Stimulated activated CD4-positive, alpha-beta T cell treated with anti-CD3 and anti-CD28 coated beads, Interleukin-12 subunit alpha, Interleukin-12 subunit beta, amount 100 ng/mL, for 4 hours (primary cell): ENCODE measurements at places on chromosomes 13 and 19.

DNA sequence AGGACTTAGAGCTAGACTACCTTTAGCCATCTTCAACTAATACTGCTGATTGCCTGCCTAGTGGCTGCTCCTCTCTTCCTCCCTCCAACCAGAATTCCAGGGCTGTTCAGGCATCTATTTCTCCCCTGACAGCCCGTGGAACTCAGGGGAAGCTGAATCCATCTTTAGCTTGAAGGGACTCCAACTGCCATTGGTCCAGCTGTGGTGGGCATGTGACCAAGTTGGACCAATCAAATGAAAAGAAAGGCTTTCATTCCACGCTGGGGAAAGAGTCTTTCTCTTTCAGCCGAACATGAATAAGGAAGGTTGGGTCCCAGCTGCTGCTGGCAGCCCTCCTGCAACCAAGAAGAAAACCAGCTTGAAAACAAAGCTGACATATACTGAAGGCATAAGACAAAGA lies 168.5 kb upstream of the OBI1 start:
- DNase-seq, result no peak

DNA sequence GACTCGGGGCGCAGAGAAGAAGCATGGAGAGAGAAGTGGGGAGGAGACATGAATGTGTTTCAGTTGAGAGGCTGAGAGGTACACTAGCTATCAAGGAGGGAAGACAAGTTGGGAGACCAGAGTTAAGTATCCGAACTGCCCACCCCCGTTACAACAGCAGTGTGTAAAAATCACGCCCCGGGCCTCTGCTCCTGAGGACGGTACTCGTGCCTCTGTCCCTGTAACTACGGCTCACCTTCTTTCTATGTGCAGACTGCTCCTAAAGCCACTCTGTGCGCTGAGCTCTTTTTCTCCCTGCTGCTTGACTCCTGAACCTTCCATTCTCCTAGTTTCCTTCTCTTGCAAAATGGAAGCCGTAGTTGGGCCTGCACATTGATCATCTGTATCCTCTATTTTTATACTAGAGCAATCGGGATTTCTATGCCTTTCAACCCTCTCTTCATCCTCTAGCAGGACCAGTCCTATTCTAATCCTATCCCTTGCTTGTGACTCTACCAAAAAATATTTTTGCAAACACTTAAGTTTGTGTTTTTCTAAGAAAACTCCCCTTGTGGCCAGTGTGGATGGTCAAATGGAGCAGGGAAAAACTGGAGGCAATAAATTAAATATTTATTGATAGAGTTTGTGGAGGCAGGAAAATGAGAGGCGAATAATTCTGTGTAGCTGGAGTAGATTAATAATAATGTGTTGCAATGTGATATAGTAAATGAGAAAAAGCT lies 569 bp downstream of the POLR1D start:
- DNase-seq, result no peak

- no peak for DNase-seq
These were observed 9.5 kb downstream of the IL17D start for GRCh38 chr13:20713014-20713376.

- DNase-seq, result no peak
These were observed 237.0 kb downstream of the LACC1 start for GRCh38 chr13:44116562-44117332.

GRCh38 chr19:2722541-2723344 lies 1.6 kb upstream of the DIRAS1 start:
- DNase-seq, result no peak

DNA sequence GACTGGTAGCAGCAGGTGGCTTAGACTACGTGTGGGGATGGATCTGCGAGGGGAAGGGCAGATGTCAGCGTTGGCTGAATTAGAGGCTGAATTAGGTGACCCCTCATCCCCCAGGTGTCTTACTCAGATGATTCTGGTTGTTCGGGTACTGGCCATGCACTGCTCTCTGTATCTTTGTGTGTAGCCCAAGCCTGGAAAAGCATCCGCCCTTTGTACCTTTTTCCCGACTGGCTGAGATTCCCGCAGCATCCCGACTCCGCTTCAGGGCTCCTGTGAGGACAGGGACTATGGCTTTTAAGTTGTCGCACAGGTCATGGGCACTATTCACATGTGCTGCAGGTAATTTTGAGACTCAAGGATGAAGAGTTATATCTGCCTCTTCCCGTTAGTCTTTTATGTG lies 7.2 kb downstream of the TFDP1 start:
- no peak for DNase-seq

DNA sequence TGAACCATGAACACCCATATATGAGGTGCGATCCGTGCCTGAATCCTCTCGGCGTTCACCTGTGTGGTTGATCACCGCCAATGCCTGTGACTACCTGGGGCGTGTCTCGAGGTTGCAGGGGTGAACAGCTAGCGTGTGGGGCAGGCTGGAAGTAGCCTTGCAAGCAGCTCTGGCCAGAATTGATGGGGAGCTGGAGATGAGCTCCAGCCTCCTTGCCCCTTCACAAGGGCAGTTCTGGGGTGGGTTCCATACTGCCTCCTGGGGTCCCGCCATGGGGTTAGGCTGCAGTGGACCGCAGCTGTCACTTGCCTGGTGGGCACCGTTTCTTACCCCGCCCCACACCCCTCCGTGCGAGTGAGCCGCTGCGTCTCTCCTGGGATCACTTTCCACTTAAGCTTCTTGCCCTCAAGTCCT lies 154.5 kb upstream of the SOX1 start:
- DNase-seq, result no peak

DNA sequence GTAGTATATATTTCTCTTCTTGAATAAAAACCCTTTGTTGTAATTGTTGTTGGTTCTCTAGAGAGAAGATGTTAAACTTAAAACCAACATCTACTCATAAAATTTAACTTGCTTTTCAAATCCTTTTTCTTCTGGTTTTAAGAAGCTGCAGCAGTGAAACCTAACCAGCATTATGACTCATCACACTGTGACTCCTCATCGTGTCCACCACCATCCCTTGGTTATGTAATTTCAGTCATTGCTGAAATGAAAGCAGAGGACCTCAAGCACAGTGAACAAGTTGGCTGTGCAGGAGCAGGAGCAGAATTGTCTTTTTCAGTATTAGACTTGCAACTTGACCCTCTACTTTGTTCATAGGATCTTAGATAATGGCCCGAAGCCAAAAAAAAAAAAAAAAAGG lies 64.9 kb upstream of the HTR2A start:
- DNase-seq, result no peak

GRCh38 chr13:27022571-27023311 lies 148.9 kb downstream of the USP12 start:
- DNase-seq, result no peak

DNA sequence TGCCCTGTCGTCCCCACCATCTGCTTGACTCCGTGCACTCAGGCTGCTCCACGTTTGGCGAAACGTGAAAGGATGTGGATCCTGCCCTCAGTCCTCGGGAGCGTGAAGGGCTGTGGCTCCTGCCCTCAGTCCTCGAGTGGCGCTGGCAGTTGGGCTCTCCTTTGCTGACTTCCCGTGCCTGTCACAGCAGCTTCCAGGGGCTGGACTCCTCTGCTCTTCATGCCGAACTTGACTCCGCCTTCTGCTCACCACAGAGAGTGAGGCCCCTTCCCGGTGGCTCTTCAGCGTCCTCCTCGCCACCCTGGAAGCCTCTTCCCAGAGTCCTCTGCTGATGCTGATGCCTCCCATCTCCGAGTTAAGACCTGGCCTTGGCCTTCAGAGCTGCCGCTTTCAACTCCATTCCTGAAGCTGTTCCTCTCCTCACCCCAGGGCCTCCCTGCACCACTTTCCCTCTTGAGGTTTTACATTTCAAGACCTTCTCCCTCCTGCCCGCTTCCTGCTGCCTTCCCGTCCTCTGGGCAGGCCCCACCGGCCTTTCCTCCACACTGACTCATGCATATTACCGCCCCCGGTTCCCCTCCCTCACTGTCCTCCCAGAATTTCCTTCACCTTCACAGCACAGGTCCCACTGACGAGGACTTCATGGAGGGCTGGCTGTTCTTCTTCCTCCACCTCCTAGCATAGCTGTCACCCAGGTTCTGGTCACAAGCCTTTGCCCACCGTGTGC lies 111.7 kb downstream of the SHISA2 start:
- no peak for DNase-seq

DNA sequence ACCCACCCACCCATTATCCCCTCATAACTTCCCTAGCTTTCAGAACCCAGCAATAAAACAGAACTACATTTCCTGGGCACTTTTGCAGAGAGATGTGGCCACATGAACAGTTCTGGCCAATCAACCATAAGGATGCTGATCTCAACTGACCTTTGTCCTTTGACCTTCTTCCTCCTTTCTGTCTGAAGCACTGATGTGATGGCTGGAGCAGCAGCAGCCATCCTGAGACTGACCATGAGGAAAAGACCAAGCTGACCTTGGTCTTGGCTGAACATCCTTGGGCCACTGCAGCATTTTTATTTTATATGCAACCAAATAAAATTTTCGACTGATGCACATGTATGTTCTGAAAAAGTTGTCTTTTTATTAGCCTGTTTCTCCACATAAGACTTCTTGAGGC lies 33.1 kb upstream of the CACNA1A start:
- no peak for DNase-seq

DNA sequence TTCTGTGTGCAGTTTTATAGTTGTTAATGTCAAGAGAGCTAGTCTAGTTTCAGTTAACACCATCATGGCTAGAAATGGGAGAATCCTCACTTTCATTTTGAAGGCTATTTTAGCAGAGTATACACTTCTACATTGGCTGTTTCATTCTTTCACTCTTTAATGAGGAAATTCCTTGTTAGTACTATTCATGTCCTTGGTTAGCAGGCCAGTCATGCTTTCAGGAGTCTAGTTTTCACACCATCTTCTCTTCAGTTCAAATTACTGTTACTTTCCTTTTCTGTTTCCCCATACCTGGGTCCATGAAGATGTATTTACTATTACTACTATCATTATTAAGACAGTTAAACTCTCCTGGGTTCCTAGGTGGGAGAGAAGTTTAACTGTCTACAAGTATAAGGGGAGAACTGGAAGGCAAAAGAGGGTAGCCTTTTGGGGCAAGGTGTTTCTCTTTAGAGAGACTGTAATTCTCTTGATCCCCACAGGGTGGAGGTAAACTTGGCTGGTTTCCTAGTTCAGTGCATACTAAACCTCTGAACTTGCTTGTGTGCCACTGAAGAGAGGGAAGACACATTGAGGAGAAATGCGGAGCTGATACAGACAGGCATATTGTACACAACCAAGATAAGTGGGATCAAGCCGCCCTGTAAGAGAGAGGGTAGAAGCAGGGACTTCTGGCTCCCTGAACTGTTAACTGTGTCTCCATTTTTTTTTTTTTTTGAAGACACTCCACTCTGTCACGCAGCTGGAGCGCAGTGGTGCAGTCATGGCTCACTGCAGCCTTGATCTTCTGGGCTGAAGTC lies 41.3 kb upstream of the IGFL4 start:
- DNase-seq, result no peak

DNA sequence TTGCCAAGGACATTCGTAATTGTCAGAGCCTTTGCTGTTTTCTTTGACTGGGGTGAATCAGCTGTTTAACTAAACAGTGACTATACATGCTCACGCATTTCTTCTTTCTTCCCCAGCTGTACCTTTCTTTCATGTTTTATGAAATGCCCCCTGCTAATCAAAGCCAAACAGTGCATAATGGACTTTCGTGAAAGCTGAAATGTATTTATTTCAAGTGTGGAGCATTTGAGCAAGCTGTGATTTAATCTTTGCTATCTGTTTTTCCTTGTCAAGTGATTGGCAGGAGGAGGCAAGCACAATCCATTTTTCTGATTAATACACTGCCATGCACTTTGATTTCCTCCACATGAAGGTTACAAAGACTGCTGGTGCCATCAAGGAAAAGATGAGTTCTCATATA lies 831.7 kb upstream of the SPRY2 start:
- no peak for DNase-seq
